Calu3 (cell line): ENCODE measurements at places on chromosomes 3 and 15. TPM values are rescaled to one million over a fixed set of nuclear protein-coding genes. Genes with fewer than 3 reads are reported as not detected.
A peak's percentile ranks its signal among the peaks of the same experiment; 100 is the strongest.

DNA sequence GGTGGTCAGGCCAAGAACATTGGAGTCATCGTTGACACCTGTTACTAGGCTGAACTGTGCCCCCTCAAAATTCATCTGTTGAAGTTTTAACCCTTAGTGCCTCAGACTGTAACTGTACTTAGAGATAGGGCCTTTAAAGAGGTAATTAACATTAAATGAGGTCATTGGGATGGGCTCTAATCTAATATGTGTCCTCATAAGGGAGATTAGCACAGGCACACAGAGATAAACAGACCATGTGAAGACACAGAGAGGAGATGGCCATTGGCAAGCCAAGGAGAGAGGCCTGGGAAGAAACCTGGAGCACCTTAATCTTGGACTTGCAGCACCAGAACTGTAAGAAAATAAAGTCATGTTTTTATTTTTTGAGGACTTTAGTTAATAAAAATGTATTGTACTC, 59.6 kb downstream of the PLCL2 start:
- no peaks in the 10 kb centered on the region for H3K36me3 ChIP-seq
- H3K4me1 ChIP-seq = peaks cover 7% of the 10 kb centered on the region
- H3K4me3 ChIP-seq = no peak overlapping the region
- H3K27me3 ChIP-seq = no peaks in the 10 kb centered on the region
- no peak overlapping the region for H3K27ac ChIP-seq

DNA sequence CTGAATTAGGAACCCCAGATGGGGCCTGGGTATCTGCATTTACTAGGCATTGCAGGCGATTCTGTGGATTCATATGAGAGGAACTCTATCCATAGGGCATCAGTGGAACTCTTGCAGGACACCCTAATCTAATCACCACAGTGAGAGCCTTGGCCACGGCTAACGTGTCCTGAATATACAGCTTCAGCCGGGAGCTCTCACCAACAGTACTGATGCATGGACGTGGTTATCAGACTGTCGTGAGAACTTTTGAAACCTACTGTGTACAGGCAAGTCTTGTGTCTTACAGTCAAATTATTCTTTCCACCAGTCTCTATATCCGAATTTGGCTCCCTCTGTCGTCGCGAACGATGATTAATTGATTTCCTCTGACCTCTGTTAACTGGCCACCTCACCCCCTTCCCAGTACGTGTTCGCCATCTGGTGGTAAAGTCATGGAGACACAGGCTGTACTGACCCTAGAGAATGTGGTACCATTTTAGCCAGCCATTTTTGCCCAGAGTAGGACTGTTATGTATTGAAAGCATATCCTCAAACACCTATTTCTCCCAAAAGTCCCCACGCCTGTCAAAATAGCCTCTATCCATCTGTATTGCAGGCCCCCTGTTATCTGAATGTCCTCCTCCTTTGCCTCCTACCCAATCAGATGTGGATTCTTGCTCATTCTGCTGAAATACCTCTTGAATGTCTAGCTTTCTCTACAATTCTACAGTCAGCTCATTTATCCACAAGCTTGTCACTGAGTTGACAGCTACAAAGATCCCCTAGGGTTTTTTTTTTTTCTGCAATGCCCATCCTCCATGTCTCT, 39.7 kb downstream of the GLDN start:
- H3K27me3 ChIP-seq = peaks cover 83% of the 10 kb centered on the region
- no peaks in the 10 kb centered on the region for H3K4me1 ChIP-seq
- no peak overlapping the region for H3K27ac ChIP-seq
- H3K36me3 ChIP-seq = no peaks in the 10 kb centered on the region

The SCG5 gene
- total RNA-seq = 1.9 TPM in 1 of 2 replicates, not detected in the other

GRCh38 chr15:90165659-90166489, 35.3 kb upstream of the SEMA4B start:
- peak; percentile 96 for DNase-seq
- H3K4me3 ChIP-seq = peak overlapping the region; percentile 18
- peaks cover 44% of the 10 kb centered on the region for H3K4me1 ChIP-seq
- H3K36me3 ChIP-seq = peaks cover 8% of the 10 kb centered on the region
- no peaks in the 10 kb centered on the region for H3K27me3 ChIP-seq

The HCN4 gene
- 0.07 TPM in 2 replicates for total RNA-seq

GRCh38 chr3:65596571-65597225, 442.0 kb downstream of the MAGI1 start:
- H3K36me3 ChIP-seq = peaks cover 12% of the 10 kb centered on the region
- DNase-seq = no peak
- H3K27me3 ChIP-seq = no peaks in the 10 kb centered on the region
- H3K27ac ChIP-seq = peak overlapping the region; percentile 93

The SEC22C gene
- 32.1 and 42.3 TPM in 2 replicates for total RNA-seq

- DNase-seq = peak; percentile 86
- peaks cover 25% of the 10 kb centered on the region for H3K4me1 ChIP-seq
- peak overlapping the region; percentile 66 for H3K4me3 ChIP-seq
- peaks cover 93% of the 10 kb centered on the region for H3K27me3 ChIP-seq
- H3K36me3 ChIP-seq = peaks cover 27% of the 10 kb centered on the region
Measured at GRCh38 chr3:138945709-138946662, 951 bp downstream of the FOXL2 start.

DNA sequence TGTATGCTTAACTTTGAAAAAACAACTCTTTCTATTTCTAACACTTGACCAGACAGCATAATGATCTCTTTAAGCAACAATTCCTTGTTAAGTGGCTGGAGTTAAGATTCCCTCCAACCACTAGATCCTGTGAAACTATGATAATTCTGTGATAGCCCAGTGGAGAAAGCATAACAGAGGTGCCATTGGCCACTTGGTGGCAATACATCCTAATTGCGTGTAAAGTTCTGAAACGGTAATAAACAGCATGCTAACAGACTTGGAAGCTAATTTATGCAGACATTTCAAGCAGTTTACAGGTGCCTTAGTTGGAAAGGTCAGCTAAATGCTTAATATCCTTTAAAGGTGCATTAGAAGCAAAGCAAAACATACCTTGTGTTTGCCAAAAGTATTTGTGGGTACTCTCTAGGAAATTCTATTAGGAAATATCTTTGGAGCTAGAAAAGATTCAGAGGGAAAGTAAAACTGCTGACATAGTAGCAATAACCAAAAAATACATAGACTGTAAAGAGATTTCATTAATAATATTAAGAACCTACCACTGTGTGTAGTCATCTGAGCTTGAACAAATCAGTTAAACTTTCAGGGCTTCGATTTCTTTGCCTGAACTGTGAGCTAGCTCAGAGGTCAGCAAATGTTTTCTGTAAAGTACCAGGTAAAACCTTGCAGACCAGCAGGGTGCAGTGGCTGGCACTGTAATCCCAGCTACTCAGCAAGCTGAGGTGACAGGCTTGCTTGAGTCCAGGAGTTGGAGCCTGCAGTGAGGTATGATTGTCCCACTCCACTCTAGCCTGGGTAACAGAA, 19.0 kb upstream of the CSTA start:
- no peaks in the 10 kb centered on the region for H3K36me3 ChIP-seq
- peak; percentile 52 for DNase-seq
- peaks cover 8% of the 10 kb centered on the region for H3K4me1 ChIP-seq
- no peak overlapping the region for H3K4me3 ChIP-seq
- no peaks in the 10 kb centered on the region for H3K27me3 ChIP-seq
- no peak overlapping the region for H3K27ac ChIP-seq

DNA sequence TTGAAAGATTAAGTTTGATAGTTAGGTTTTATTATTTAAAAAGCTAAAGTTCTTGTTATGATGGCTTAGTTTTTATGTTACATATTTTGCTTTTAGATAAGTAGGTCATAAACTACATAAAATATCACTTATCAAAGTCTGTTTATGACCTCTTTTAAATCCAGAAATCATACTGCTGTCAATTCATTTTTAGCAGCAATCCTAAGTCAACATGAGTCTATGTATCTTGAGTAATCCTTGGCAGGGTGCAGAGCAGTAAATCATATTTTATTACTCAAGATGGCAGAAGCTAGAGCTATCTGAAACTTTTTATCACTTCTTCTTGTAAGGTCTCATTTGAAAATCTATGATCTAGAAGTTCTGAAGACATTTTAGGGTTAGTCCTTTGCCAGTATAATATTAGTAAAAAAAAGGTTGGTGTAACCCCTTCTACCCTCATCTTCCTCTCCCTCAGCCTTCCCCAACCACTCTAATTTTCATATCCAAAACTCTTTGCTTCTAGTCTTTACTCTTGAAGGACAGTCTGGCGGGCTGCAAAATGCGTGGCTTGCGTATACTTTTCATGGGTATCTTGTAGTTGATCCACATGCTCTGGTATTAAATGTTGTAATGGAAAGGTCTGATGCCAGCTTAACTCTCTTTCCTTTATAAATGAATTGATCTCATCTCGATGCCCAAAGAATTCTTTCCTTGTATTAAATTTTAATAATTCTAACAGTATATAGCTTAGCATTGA, 134.0 kb upstream of the THRB start:
- H3K27me3 ChIP-seq = no peaks in the 10 kb centered on the region
- H3K4me3 ChIP-seq = no peak overlapping the region
- H3K4me1 ChIP-seq = no peaks in the 10 kb centered on the region
- DNase-seq = no peak
- no peak overlapping the region for H3K27ac ChIP-seq
- no peaks in the 10 kb centered on the region for H3K36me3 ChIP-seq

DNA sequence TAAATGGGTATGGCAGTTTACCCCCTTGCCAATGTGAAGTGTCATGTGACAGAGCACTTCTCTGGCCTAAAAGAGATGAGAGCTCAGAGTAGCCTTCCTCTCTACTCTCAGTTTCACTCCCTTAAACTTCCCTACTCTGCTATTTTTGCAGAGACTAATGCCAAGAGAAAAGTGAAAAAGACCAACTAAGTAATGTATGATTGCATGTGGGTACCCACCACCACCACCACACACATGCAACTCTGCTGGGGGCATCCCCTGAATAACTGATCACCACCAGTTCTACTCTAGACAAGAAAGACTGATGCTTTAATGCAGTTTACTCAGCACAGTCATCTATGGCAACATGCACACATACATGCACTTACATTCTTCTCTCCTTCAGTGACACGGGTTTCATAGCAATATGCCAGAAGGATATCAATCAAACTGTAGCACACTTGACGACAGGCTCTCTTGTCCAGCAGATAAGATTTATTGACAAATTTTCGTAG, 31.3 kb downstream of the SHQ1 start:
- H3K27ac ChIP-seq = no peak overlapping the region
- H3K27me3 ChIP-seq = no peaks in the 10 kb centered on the region
- no peaks in the 10 kb centered on the region for H3K36me3 ChIP-seq
- no peak overlapping the region for H3K4me3 ChIP-seq
- no peaks in the 10 kb centered on the region for H3K4me1 ChIP-seq
- no peak for DNase-seq

GRCh38 chr3:38148311-38148882, 9.9 kb downstream of the MYD88 start:
- H3K27me3 ChIP-seq = no peaks in the 10 kb centered on the region
- H3K4me1 ChIP-seq = peaks cover 23% of the 10 kb centered on the region
- H3K4me3 ChIP-seq = no peak overlapping the region
- no peak for DNase-seq

- H3K36me3 ChIP-seq = peaks cover 45% of the 10 kb centered on the region
- H3K4me1 ChIP-seq = peaks cover 37% of the 10 kb centered on the region
- H3K27ac ChIP-seq = peak overlapping the region; percentile 25
- peak overlapping the region; percentile 85 for H3K4me3 ChIP-seq
- DNase-seq = peak; percentile 75
Measured at GRCh38 chr3:195270079-195270816, 711 bp downstream of the XXYLT1 start.

DNA sequence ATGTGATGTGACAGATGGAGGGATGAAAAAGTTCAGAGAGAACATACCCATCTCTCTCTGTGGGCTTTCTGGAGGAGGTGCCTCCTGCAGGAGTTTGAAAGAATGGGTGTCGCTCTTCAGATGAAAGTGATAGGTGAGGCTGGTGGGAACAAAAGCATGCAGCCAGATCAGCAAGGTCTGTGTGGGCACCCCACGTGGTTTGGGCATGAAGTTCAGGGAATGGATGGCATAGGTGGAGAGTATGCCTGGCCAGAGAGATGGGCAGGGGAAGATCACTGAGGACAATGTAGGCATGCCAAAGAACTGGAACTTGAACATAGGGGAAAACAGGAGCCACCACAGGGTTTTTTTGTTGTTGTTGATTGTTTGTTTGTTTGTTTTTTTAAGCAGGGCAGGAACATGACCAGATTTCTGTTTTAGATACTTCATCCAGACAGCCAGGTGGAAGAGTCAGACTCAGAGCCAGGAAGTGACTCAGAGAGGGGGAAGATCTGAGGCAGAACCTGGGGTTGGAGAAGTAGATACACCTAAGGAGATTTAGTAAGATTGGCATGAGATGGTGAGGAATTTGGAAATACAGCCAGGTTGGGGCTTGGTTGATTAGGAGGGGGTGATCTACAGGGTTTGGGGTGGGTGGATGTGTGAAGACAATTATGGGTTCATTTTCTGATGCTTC, 64.8 kb upstream of the CLSTN2 start:
- H3K4me3 ChIP-seq = no peak overlapping the region
- H3K36me3 ChIP-seq = no peaks in the 10 kb centered on the region
- no peak for DNase-seq
- H3K27me3 ChIP-seq = no peaks in the 10 kb centered on the region

The PPM1L gene
- 18.4 and 20.7 TPM in 2 replicates for total RNA-seq

DNA sequence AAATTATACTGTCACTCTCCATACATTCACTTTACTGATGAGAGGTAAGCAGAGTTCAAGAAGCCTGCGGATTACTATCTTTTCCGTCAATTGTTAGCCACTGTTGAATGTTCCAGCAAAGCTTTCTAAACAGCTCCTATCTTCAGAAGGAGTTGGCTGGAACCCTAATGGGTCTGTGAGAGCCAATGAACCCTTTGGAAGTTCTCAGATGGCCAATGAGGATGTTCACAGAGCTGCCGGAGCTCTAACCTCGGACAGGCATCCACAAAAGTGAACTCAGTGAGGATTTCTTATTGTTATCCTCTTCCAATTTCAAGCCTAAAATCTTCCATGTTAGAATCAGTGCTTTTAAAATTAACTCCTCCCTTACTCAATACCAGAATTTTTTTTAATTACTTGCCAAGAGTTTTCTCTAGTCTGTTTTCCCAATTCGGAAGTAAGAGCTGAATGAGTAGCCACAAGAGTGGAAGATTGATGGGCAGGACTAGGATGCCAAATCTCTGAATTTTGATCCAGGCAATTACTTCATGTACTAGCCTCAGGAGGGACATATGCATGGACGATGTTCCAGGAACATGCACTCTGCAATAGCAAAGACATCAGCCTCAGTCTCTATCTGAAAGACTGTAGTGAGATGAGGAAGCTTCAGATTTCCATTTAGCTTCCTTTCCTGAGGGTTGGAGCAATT, 78.1 kb downstream of the AGBL1 start:
- no peak for DNase-seq
- no peak overlapping the region for H3K27ac ChIP-seq
- H3K36me3 ChIP-seq = no peaks in the 10 kb centered on the region

DNA sequence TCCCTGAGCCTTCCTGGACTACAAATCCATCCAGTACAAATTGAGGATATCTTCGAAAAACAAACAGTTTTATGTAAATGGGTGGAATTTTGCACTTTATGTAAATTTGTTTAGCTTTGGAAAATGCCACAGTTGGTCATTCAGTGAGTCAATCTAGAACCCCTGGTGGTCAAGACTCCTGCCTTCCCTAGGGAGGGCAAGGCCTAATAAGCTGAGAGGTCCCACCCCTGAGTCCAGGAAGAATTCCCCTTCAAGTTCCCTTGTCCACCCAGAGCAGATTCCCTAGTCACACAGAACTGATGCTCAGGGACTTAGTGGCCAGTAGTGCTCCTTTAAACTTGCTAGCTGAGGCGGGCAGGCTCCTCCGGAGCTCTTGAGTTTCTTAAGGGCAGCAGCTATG, 6.1 kb upstream of the RUBCN start:
- H3K36me3 ChIP-seq = no peaks in the 10 kb centered on the region
- H3K27me3 ChIP-seq = no peaks in the 10 kb centered on the region
- H3K4me3 ChIP-seq = no peak overlapping the region
- H3K27ac ChIP-seq = no peak overlapping the region
